Astrocyte (in vitro differentiated cells and primary cell): ENCODE measurements at places on chromosomes 11 and 22. TPM values are rescaled to one million over a fixed set of nuclear protein-coding genes. Genes with fewer than 3 reads are reported as not detected.
A peak's percentile ranks its signal among the peaks of the same experiment; 100 is the strongest.

KRTAP5-9 gene
- 0.43 TPM in 1 of 2 replicates, not detected in the other for total RNA-seq

OR2D2 gene
- 0.39 TPM in 1 of 2 replicates, not detected in the other for total RNA-seq

GGA1 gene
- 39.9 and 43.1 TPM in 2 replicates for total RNA-seq

ALX4 gene
- total RNA-seq = not detected in 2 replicates

DNA sequence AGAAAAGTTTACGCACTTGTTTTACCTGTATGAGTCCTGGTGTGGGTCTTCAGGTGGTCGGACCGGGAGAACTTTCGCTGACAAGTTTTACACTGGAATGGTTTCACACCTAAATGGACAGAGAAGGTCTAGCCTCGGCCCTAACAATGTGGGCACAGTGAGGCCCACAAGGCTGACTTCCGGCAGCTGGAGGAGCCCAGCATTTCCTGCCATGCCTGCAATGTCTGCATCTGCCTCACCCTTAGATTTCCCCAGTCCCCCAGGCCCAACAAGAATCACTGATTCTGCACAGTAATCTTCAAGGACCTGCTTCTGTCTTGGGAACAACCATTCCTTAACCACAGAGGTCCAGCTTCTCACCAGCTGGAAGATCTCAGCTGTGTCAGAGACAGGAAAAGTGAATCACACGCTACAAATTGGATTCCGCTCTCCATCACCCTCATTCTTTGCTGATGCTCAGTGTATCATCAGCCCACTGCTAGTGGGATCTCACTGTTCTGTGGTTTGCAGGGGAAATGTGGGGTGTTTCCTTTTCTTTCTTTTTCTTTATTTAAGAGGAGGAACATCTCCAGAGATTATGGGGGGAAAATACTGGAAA is 43.3 kb downstream of the WT1 start:
- H3K4me1 ChIP-seq = peaks cover 11% of the 10 kb centered on the region
- peak; percentile 84 for DNase-seq
- no peaks in the 10 kb centered on the region for H3K36me3 ChIP-seq
- peaks cover 7% of the 10 kb centered on the region for H3K27me3 ChIP-seq
- no peak overlapping the region for H3K4me3 ChIP-seq

SCGB1A1 gene
- not detected in 2 replicates for total RNA-seq
